ENCODE measurements at places on chromosomes 13 and 19.
A peak's percentile ranks its signal among the peaks of the same experiment; 100 is the strongest.

DNA sequence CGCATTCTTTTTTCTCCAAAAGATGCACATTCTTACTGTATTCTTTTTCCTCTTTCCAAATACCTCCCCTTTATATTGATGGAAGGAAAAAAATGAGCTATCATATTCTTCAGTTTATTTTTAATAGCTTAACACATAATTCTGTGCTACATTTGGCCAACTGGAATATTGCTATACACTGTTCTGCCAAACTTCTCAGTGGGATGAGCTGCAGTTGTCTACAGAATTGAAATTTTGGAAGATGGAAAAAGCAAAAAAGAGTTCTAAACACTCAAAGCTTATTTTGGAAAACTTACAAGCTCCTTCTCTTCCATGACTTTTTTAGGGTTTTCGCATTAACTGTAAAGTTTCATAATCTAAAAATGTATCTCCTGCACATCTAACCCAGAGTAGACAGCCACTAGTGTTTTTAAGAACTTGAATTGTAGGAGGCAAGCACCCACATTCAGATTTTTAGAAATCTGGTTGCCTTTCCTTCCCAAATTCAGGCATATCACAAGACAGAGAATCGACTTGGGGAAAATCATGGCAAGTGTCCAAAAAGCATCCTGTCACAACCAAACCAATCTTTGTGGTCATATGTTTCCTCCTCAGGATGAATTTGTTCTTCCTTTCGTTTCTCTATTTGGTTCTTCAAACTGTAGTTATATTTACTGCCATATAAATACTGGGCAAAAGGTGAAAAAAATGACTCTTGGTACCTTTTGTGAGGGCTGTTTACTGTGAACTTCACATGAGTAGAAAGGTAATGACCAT, 111.4 kb upstream of the FRY start:
- DNase-seq, result no peak

DNA sequence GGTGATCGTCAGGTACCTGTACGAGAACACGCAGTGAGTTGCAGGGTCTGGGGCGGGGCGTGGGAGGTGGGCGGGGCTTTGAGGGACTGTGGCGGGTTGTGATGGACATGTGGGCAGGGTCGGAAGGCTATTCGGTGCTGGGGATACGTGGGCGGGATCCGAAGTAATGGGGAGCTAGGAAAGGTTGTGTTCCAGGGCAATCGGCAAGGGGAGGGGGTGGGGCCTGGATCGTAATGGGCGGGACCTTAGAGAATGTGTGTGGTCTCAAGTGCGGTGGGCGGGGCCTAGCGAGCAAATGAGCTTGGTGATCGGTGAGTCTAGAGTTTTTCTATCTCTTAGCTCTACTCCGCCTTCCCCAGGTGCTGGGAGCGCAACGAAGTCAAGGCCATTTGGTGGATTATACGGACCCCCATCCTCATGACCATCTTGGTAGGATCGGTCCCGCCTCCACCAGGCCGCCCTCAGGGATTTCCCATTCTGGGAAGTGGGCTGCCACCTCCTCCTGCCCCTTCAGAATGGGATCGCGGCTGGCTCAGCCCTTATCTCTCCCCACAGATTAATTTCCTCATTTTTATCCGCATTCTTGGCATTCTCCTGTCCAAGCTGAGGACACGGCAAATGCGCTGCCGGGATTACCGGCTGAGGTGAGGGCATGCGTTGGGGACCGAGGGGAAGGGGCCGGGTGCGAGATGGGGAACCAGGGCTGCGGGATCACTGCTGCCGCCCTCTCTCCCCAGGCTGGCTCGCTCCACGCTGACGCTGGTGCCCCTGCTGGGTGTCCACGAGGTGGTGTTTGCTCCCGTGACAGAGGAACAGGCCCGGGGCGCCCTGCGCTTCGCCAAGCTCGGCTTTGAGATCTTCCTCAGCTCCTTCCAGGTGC, 9.6 kb downstream of the GIPR start:
- DNase-seq, result peak; percentile 85

GRCh38 chr13:100659578-100659977, 15.0 kb downstream of the TMTC4 start:
- DNase-seq, result no peak

DNA sequence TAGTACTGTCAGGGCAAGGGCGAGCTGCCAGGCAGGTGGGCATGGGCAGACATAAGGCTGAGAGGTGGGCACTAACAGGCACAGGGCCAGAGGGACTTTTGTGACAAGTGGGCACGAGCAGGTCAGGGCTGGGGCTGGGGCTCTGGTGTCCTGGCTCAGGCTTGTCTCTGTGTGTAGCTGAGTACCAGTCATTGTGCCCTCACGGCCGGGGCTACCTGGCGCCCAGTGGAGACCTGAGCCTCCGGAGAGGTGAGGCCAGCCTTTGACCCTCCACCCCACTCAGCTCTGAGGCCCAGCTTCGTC, 21.6 kb downstream of the LTBP4 start:
- no peak for DNase-seq

DNA sequence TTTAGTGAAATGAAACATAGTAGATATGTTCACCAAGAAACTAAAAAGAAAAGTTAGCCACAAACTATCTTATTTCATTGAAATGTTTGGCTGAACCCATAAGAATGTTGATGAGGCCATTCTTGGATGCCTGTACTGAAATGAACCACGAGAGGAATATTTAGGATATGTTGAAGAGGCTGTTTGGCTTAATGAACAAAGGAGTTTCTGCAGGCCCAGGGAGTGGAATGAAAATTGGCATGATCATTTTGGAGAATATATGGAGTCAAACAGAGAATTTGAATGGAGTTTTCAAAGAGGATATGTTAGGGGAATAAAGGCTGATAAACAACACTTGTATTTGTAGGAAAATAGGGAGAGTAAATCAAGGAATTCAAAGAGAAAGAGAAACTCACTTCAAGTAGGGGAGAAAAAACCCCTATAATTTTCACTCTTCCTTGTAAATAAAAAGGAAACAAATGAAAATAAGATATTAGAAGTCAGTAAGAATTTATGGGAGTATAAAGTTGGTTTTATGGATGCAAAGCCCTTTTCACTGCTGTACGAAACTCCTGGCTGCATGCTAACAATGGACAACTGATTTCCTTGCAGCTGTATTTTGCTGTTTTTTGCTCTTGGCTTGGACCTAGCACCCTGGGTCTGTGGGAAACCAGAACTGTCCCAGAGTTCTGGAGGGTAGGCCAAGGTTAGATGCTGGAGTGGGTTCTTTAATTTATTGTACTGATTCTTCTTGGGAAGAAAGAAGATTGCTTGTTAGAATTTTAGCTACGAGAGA, 36.5 kb downstream of the KL start:
- DNase-seq, result no peak

- DNase-seq, result no peak
These were observed 504 bp downstream of the PNMA8B start for GRCh38 chr19:46494941-46495785.

DNA sequence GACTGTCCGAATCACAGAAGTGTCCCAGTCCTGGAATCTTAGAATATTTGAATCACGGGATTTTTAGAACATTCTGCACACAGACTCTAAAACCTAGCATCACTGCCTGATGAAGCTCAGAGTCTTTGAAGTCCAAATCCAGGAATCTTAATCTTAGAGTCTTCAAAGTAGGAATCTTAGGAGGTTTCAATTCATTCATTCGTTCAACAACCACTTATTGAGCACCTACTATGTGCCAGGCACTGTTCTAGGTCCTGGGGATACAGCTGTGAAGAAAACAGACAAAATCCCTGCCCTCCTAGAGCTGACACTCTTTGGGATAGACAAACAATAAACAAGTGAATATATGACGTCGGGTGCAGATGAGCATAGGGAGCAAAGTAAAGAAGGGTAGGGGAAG, 1.7 kb downstream of the RTN2 start:
- DNase-seq, result no peak

- no peak for DNase-seq
These were observed 924.5 kb upstream of the PRR20A start for GRCh38 chr13:56216221-56216620.

- no peak for DNase-seq
These were observed 138.6 kb downstream of the MIPEP start for GRCh38 chr13:23750383-23751121.

DNA sequence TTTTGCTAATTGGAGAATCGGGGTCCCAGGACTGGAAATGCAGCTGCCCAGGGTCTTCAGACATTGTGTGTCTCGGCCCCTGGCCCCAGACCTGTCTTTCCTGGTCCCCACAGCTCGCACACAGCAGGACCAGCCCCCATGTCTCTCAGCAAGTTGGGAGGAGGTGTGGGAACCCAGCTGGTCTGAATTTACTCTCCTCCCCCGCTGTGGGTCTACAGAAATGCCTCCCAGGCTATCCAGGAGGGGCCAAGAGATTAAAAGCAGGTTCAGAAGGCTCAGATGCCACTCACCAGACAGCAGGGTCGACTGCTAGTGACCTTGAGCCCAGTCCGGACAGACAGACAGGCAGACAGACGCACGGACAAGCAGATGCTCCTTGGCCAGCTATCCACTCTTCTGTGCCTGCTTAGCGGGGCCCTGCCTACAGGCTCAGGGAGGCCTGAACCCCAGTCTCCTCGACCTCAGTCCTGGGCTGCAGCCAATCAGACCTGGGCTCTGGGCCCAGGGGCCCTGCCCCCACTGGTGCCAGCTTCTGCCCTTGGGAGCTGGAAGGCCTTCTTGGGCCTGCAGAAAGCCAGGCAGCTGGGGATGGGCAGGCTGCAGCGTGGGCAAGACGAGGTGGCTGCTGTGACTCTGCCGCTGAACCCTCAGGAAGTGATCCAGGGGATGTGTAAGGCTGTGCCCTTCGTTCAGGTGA, at the start of gene DAND5:
Gene DAND5, plus strand, starts transcription at position 285 of the 697 bp plus-strand sequence. Its CDS starts 85 bp downstream, at position 370.
- no peak for DNase-seq

- no peak for DNase-seq
These were observed 159.8 kb downstream of the IRS2 start for GRCh38 chr13:109626386-109627171.

DNA sequence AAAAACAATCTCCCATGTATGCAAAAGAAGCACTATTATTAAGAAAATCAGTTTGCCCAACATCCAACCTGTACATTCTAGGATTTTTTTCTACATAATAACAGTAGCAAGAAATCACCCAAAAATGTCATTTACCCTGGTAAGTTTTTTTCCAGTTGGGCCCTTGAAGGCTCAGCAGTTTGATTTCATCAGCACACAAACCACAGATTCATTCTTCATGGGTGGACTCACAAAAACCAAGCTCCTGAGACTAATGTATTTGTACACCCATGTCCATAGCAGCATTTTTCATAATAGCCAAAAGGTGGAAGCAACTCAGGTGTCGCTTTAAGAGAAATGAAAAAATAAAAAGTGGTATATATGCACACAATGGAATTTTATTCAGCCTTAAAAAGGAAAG, 210.1 kb downstream of the TBC1D4 start:
- no peak for DNase-seq

DNA sequence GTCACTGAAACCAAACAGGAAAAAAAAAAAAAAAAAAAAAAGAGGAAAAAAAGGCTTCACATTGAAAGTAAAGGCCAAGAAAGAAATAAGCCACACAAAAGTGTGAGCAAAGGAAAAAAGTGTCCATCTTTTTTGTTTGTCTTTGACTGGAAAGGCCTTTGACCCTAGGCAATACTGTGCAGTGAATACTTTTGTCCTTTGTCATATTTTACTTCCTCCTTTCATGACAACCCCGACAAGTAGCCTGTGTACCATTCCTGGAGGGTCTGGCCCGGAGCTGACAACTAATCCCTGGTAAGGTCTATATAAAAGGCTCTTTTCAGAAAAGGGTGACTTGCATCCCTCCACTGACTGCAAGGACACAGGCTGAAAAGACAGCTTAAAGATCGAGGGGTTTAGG, 12.9 kb upstream of the MICU2 start:
- no peak for DNase-seq

DNA sequence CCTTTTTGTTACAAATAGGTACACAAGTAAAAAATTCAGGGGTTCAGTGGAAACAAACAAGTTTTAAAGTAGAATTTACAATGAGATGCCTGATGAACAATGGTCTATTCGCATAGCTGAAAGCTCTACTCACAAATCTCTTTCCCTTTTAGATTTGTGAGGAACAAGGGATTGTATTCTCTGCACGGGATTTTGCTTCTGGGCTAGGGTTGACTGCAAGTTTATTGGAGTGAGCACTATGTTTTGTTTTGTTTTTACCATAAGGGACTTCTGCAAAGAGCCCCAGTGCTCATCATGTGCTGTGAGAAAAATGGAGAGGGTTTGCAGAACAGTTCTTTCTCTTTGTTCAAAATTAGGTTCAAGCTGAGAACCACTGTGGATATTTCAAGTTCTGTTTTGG, 160.5 kb downstream of the DLEU7 start:
- DNase-seq, result no peak

DNA sequence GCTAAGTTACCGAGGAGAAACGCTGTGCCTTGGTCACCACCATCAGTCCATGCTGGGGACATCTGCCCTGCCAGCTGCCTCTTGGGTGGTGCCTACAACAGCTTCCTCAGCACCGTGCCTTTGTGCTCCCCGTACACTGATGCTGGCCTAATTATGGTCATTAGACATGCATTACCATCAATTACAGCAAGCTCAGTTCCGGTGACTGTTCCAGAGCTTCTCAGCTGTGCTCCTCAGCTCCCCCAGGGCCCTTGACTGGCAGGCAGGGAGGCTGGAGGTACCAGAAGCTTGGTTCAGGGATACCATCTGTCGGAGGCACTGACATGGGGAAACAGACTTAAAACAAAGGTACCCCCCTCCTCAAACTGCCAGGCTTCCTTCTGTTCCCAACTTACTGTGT, 40.2 kb downstream of the CILP2 start:
- DNase-seq, result no peak

DNA sequence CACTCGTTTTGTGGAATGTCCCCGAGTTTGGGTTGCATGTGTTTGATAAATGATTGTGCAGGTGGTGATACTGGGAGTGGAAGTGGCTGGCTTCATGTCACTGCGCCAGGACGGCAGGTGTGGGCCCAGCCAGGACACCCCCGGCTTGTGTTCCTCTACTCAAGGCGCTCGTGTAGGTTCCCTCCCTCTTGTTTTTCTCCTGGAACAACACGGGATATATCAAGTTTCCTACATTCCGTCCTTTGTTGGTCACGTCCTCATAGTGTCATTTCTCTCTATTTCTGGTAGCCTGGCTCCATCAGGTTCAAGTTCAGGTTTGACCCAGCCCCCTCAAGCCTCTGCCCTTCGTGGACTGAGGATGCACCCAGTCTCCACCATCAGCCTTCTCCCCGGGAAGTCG, 16.3 kb downstream of the IL17D start:
- no peak for DNase-seq

DNA sequence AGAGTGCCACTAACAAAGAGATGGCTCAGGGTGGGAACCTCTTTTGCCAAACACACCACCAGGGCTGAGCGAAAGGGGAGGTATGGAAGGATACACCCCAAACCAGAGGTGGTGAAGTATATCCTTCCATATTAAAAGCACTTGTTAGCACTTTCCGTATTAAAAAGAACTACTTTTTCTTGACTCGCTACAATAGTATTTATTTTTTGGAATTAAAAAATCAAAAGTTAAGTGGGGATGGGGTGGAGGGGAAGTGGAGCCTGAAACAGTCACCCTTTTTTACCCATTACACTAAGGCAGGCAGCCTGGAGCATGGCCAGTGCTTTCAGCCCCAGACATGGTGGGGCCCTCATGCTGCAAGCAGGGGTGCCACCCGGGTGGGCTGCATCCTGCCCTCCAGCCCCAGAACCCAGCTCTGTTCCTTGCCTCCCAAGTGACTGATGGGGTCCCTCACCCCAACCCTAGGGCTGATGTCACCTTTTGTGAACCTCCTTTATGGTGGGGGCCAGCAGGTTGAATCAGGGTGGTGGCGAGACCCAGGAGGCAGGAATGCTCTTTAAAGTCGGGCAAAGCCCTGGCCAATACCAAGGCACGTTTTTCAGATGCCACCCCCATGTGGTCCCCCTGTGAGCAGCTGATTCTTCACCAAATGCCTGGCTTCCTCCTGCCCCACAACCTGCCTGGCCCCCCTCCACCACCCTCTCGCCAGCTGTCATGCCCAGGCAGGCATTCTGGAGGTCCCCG, 31.0 kb downstream of the LYL1 start:
- no peak for DNase-seq

- DNase-seq, result no peak
These were observed 43.2 kb downstream of the LATS2 start for GRCh38 chr13:21018220-21018619.

Data from NCI-H2029 (cell line).